ENCODE measurements at places on chromosomes 12 and 14.

DNA sequence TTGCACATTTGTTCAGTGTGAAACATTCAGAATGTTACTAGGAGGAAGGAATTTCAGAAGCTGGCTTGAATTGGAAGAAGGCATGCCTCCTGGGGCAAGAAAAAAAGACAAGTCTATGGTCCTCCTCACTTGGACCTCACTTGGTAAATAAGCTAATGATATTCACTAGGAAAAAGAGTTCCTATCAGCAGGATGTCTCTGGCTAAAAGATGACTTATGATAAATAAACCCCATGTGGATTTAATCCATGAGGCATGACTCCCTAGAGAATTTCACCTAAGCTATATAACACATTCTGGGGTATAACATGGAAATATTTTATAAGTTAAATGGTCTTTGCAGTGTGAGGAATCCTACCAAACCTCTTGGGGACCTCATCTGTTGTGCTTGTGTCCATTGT lies 199.9 kb downstream of the LRIG3 start:
- DNase-seq: no peak

DNA sequence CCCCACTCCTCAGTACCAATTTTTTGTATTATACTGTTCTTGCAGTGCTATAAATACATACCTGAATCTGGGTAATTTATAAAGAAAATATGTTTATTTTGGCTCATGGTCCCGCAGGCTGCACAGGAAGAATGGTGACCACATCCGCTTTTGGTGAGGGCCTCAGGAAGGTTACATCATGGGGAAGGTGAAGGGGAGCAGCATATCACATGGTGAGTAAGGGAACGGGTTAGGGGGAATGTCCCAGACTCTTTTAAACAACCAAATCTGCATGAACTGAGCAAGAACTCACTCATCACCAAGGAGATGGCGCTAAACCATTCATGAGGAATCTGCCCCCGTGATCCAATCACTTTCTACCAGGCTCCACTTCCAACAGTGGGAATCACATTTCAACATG lies 40.0 kb downstream of the OSBPL8 start:
- peak; percentile 15 for DNase-seq

DNA sequence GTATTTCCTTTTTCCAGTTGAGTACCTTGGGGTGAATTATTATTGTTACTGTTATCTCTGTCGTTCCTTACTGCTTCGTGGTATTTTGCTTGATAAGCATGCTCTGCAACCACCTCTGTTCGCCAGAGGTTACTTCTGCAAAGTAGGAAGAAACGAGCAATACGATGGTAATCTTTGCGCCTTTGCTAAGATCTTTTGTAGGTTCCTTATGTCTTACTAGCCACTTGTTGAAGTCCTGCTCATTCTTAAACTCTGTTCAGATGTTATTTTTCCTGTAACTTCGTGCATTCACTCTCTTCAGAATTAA lies 729 bp upstream of the M6PR start:
- no peak for DNase-seq

DNA sequence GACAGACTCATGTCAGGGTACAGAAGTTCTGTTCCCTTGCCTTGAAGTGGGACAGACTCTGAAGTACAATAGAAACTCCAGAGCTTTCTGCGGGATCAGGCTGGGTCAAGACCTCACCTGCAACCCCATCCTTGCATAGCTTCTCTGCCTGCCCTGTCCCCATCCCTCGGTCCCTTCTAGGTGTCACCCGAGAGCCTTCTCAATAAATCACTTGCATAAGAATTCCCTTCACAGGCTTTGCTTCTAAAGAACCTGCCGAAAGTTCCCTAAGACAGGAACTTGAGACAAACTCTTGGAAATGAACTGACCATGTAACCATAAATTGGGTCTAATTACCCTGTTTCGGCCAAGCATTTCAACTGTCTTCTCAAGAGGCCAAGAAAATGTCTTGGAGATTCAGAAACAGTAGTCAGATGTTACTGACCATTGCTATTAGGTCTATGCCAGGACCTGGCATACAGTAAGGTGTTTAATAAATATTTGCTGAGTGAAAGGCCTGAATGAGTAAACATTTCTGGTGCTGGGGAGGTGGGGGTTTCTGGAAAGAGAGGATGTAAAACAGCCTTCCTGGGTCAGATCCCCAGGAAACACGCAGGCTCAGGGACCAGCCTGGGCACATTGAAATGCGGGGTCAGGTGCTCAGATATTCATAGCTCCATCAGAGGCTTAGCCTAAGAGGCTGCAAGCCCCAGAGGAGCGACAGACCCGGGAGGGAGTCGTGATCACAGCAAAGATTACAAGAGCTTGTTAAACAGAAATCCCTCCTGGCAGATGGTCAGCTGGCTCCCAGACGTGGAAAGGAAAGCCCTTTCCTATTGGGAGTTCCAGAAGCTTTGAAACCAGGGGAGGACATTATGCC lies 226.2 kb upstream of the LHX5 start:
- no peak for DNase-seq

GRCh38 chr14:69046476-69046860 lies 67.4 kb upstream of the ACTN1 start:
- no peak for DNase-seq

GRCh38 chr14:101781240-101782061 lies 19.9 kb downstream of the PPP2R5C start:
- DNase-seq: peak; percentile 45

DNA sequence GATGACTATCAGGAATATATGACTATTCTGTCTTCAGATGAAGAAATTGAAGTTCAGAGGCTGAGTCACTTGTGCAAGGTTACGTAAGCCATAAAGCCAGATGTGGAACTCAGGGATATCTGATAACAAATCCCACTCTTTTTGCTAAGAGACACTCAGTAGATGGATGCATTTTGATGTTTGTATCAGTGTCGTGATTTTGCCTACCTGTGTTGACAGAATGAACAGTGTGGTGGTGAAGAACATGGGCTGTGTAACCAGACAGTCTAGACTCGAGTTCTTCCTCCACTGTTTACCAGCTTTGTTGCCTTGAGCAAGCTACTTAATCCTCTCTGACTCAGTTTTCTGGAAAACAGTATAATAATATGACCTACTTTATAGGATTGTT lies 93.9 kb downstream of the DAAM1 start:
- DNase-seq: no peak

- no peak for DNase-seq
These were observed 24.0 kb downstream of the BTBD7 start for GRCh38 chr14:93308686-93309345.

- DNase-seq: no peak
These were observed 56.8 kb downstream of the GNG2 start for GRCh38 chr14:51917193-51917592.

GRCh38 chr14:102373110-102373509 lies 10.4 kb downstream of the TECPR2 start:
- no peak for DNase-seq

DNA sequence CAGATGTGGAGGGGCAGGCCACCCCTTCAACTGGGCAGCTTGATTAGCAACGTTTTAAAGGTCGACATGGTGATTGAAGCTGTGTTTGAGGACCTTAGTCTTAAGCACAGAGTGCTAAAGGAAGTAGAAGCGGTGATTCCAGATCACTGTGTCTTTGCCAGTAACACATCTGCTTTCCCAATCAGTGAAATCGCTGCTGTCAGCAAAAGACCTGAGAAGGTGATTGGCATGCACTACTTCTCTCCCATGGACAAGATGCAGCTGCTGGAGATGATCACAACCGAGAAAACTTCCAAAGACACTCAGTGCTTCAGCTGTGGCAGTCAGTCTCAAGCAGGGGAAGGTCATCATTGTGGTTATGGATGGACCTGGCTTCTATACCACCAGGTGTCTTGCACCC lies 23.9 kb upstream of the AICDA start:
- no peak for DNase-seq

GRCh38 chr12:25996677-25997076 lies 38.2 kb downstream of the RASSF8 start:
- no peak for DNase-seq

DNA sequence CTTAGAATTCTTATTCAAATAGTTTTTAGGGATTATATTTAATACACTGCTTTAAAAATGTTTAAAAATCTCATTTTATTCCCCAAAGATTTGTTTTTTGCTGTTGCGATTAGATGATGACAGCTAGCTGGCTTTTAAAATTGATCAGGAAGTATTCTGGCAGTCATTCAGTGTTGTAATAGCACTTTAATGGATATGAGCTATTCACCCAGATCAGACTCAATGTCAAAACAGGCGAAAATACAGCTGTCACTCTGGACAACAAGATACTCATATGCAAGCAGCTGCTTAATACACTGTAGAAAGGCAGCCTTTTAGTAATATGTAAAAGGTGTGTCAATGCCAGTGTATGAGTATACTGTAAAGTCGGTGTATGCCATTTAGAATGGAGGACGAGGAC lies 91.7 kb downstream of the NPAS3 start:
- no peak for DNase-seq

GRCh38 chr14:50051106-50051505 lies 65.3 kb downstream of the VCPKMT start:
- DNase-seq: no peak

- no peak for DNase-seq
These were observed 535.3 kb upstream of the TMEM132C start for GRCh38 chr12:127731657-127732056.

GRCh38 chr12:122909442-122910288 lies 13.7 kb upstream of the VPS37B start:
- no peak for DNase-seq

DNA sequence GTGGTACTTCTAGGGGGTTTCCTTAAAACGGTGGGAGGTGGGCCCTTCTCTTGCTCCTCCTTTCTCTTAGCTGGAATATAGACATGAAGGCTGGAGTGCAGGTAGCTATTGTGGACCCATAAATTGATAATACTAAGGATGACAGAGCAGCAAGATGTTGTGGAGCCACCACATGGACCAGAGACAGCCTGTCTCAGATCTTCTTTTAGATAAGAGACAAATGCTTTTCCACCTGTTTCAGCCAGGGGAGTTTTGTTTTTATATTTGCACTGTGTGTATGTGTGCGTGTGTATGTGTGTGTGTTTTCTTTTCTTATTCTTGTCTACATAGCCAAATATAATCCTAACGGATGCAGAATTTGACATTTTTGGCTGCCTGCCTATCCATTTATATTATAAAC lies 62.9 kb upstream of the HIF1A start:
- no peak for DNase-seq

DNA sequence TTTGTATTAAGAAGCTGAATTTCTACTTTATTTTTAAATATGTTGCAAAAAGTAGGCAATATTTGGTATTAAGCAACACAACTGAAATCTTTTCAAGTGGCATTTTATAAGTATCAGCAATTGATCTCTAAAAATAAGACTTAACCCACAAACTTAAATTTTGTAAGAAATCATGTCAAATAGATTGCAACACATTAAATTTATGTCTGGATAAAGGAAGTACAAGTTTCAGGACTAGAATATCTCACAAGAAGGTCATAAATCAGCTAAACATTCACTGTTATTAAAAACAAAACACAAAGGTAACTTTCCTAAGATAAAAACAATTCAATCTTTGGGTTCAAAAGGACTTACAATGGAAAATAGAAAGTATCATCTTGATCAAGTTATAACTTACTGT lies 32.8 kb downstream of the CPNE8 start:
- DNase-seq: no peak

- no peak for DNase-seq
These were observed 19.8 kb upstream of the MAP1LC3B2 start for GRCh38 chr12:116539361-116539771.

DNA sequence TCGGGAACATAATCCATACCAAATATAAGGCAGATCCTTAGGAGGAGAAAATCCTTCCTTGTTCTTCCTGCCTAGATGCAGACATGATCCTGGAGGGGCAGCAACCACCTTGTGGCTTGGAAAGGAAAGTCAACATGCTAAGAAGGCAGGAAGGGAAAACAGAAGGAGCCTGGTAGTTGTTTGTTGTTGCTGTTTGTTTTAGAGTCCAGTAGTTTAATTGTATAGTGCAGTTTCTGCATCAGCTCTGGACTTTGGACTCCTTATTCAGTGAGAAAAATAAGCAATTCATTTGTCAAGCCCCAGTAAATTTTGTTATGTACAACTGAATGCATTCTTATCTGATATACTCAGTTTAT lies 45.7 kb upstream of the APPL2 start:
- no peak for DNase-seq

DNA sequence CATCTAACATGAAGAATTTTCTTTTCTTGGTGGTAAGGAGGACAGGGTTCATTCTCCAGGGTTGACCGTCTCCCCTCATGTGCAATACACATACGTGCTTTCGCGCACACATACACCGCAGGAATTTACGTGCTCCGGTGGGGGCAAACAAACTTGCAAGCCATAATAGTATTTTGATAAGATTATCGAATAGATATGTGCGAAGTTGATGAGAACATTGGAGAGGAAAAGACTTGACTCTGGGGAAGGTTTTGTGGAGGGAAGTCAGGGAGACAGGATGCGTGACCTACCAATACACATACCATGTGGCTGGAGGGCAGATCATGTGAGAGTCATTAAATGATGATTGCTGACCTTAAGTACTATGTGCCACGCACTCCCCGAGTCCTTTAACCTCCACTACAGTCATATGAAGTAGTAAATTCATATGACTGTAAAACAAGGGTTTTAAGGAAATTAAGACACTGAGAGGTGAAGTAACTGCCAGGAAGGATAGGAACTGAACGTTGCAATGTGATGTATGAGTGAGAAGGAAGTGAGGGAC lies 921 bp downstream of the RAD51B start:
- DNase-seq: peak; percentile 35

- no peak for DNase-seq
These were observed 23.3 kb downstream of the LMNTD1 start for GRCh38 chr12:25529738-25530137.

DNA sequence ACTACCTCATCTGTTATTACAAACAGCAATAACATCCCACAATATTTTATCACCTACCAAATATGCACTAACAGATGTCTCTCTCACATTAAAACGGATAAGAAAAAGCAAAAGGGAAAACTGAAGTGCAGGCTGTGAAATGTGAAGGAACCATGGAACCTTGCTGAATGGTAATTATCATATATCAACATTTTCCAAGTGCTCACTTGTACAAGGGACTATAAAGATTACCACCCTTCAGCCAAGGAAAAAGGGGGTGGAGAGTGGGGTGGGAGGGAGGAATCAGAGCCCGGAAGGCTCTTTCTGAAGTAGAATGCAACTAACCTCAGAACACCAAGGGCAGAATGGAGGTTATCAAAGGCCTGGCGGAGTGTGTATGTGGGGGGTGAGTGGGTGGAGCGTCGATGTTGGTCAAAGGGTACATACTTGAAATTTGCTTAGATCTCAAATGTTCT lies 1.2 kb downstream of the SNX6 start:
- DNase-seq: peak; percentile 34

GRCh38 chr12:16726879-16727278 lies 120.9 kb upstream of the LMO3 start:
- no peak for DNase-seq

GRCh38 chr14:49688701-49689030 lies 652 bp upstream of the POLE2 start:
- no peak for DNase-seq

DNA sequence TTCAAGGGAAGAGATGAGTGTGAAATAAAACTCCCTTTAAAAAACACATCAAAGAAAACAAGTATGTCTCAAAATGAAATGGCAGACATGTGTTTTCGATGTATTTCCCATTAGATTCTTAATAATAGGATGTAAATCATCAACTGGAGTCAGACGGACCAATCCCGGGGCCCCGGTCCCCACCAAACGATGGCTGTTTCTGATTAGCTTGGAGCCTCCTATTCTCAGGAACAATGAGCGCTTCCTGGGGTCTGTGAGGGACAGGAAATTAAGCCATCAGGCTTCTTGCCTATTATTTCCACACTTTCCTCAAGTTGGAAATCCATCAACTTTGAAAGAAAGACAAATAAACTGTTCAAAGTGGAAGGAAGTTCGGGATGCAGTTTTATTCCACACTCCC lies 179.4 kb downstream of the EFCAB11 start:
- no peak for DNase-seq
